Stomach (tissue), 19 donors: ENCODE measurements at places on chromosomes 3 and 15. TPM values are rescaled to one million over a fixed set of nuclear protein-coding genes. Genes with fewer than 3 reads are reported as not detected.

Gene CCRL2
- total RNA-seq = 2.8 TPM

Gene AMOTL2
- total RNA-seq = 71.4 TPM

Gene TGM4
- total RNA-seq = not detected

Gene CAPN3
- total RNA-seq = 244 TPM

Gene LEKR1
- total RNA-seq = not detected

Gene CACNA2D2
- total RNA-seq = 7.2 TPM

Gene EFCC1
- total RNA-seq = 1.0 TPM

Gene LDHAL6B
- not detected for total RNA-seq
